ENCODE measurements at places on chromosomes 13 and 19.

DNA sequence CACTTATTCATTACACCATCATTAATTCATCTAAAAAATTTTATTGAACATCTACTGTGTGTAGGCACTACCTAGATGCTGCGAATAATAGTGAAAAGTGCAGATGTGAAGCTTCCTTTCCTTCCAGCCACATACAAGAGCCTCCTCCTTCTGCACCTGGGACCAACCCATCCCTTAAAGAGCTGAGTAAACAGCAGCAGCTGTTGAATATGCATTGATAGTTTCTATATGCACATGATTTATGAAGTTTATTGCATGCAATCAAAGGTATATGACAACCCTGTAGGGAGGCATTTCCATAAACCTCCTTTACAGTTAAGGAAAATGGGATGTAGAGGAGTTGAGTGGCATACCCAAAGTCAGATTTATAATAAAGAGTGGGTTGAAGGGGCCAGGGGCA lies 110.3 kb upstream of the IPO5 start:
- no peak for DNase-seq

- DNase-seq, result no peak
Measured at GRCh38 chr13:36639610-36640009, 34.2 kb upstream of the SERTM1 start.

GRCh38 chr13:31699650-31700049 lies 39.7 kb upstream of the RXFP2 start:
- DNase-seq, result no peak

- no peak for DNase-seq
Measured at GRCh38 chr19:19514215-19514657, 1.1 kb downstream of the TSSK6 start.

GRCh38 chr13:42398533-42398932 lies 126.6 kb downstream of the AKAP11 start:
- DNase-seq, result no peak

DNA sequence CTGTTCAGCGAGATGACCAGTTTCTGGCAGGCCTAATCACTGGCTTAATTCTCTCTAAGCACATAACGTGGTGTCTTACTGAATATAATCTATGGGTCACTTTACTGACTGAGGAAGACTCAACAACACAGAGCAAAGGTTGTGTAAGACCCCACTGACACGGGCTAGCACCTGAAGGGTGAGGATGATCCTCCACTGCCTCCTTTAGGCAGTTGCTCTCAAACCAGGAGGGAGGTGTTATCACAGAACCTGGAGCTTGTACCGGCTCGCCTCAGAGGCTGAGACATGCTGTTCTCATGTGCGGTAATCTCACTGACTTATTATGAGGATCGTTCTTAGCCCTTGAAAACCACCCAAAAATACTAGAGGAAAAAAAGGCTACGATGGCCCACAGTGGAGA lies 28.3 kb downstream of the RCBTB2 start:
- no peak for DNase-seq

- no peak for DNase-seq
Measured at GRCh38 chr13:72221276-72221962, 354.4 kb upstream of the DACH1 start.

DNA sequence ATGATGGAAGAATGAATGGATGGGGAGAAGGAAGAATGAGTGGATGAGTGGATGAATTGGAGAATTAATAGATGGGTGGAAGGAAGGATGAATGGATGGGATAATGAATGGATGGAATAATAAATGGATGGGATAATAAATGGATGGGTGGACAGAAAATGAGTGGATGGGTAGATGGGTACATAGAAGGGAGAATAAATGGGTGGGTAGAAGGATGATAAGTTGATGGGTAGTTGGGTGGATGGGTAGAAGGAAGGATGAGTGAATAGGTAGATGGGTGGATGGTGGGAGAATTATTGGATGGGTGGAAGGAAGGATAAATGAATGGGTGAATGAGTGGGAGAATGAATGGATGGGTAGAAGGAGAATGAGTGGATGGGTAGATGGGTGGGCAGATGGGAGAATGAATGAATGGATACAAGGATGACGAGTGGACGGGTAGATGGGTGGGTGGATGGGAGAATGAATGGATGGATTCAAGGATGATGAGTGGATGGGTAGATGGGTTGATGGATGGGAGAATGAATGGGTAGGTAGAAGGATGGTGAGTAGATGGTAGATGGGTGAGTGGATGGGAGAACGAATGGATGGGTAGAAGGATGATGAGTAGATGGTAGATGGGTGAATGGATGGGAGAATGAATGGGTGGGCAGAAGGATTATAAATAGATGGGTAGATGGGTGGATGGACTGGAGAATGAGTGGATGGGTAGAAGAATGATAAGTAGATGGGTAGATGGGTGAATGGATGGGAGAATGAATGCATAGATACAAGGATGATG lies 15.9 kb downstream of the VSTM2B start:
- DNase-seq, result no peak

GRCh38 chr13:93284064-93284463 lies 57.5 kb downstream of the GPC6 start:
- DNase-seq, result no peak

DNA sequence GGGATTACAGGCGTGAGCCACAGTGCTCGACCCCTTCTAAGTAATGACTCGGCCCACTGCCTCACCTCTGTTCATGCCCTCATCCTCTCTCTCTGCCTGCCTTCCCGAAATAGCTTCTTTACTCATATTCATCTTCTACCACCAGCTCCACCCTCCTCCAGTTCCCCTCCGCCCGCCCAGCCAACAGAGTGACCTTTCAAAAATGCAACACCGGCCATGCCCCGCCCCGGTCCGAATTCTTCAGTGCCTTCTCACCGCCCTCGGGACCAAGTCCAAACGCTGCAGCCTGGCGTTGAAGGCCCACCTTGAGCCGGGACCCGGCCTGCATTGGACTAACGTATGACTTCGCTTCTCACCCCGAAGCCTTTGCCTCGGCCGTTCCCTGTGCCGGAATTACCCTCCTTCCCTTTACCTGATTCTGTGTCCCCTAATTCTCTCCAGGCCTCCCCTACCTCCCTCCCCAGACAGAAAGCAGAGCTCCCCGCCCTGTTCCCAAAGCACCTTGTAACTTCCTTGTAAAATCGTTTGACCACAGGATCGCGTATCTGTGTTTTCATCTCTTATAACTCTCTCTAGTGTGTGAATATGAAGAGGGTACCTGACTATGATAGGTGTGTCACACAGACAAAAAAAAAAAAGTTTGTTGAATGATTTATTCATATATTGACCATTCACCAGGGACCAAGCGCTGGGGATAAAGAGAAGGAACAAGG lies 8.1 kb upstream of the MUC16 start:
- DNase-seq, result no peak

DNA sequence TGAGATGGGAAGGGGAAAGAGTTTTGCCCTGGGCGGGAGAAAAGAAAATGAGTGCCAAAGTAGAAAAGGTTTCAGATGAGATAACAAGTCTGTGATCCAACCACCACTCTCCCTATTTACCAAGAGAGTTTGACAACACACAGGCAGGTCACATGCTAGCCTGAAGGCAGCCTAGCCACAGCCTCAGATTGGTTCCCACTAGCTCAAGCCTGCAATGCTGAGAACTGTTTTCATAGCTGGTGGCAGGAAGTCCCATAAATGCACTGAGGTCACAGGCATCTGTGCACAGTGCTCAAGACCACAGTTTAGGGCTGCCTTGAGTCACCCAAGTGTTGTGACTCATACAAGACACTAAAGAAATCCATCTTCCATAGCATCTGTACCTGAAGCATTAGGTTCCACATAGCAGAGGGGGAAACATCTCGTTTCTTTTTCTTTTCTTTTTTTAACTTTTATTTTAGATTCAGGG lies 18.5 kb upstream of the POP4 start:
- no peak for DNase-seq

DNA sequence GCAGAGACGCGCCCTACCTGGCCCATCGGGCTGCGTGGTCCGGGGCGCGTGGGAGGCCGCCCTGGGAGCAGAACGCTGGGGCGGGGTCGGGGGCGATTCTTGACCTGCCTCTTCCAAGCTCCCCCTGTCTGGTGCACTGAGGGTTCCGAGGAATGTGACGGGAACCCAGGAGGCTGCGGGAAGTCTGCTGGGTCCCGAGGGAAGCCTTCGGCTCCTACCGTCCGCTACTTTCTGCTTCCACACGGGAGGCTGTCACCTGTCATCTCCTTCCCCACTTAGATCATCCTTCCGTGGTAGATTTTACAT lies 781 bp upstream of the SPRYD7 start:
- no peak for DNase-seq

- DNase-seq, result no peak
Measured at GRCh38 chr13:103000157-103000556, 66.1 kb downstream of the SLC10A2 start.

DNA sequence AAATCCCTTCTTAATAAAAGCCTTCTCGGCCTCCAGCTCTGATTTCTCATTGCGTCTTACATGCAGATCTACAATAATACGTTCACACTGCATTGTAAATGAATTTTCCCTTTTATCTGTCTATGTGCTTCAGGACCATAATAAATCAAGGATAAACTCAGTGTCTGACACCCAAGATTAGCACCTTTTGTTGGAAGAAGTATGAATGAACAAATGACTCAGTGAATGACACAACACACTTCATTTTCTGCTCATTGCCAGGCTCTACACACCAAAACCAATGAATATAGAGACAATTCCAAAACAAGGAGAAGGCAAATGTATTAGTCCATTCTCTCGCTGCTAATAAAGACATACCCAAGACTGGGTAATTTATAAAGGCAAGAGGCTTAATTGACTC lies 1224.4 kb downstream of the EFNB2 start:
- no peak for DNase-seq

- DNase-seq, result no peak
Measured at GRCh38 chr19:10769533-10770491, 51.9 kb downstream of the DNM2 start.

DNA sequence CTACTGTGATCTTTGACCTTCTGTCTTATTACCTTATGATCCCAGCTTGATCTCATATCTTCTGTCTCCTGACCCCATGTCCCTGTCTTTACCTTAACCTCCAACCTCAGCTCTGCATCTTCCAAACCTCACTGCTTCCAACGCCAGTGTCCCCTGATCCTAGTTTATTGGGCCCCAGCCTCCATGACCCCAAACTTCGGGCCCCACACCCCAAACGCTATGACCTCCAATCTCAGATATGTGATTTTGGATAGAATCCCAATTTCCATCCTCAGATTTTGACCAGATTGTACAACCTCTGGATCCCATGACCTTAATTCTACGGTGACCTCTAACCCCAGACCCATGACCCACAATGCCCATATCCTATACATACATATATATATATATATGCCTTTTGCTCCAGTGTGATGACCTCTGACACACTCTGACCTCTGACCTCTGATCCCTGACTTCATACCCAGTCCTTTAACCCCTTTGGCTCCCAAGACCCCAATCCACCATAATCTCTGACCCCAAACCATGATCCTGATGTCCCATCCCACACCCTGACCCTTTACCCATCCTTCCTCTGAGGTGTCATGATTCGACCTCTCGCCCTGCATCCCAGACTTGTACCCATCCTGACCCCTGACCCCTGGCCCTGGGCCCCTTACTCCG lies 3.5 kb downstream of the KLK12 start:
- no peak for DNase-seq

DNA sequence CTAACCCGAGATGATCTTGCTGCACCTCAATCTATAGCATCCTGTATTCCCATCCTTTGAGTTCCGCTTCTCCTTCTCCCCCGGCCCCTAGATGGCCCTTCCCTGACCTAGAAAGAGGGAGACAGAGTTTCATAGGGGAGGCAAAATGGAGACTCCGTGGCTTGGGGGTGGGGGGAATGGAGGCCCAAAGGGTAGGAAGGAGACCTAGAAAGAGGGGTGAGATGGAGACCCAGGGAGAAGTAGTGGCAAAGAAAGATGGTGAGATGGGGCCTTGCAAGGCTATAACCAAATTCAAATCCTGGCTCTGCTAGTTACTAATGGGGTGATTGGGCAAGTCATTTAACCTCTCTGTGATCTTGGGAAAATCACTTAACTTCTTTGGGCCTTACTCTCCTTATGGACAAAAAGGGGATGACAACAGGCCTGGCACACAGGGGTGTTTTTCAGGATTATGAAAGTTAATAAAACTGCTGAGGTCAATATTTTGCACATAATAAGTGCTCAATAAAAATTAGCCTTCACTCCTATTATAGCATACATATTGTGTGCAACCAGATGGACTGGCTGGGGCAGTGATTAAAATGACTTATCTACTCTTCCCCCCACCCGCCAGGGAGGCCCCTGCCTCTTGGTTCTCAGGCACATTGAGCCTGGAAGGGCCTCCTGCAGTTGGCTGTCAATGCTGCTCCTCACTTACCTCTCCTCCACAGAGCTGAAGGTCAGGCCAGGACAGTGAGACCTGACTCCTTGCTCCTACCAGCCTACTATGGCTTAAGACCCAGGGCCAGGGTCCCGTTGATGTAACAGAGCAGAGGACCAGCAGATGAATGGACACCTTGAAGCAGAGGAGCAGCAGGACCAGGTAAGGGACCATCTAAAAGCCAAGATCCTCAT lies 633 bp downstream of the SPHK2 start:
- DNase-seq, result no peak
